ENCODE measurements at places on chromosomes 7 and 10.
A peak's percentile ranks its signal among the peaks of the same experiment; 100 is the strongest.

DNA sequence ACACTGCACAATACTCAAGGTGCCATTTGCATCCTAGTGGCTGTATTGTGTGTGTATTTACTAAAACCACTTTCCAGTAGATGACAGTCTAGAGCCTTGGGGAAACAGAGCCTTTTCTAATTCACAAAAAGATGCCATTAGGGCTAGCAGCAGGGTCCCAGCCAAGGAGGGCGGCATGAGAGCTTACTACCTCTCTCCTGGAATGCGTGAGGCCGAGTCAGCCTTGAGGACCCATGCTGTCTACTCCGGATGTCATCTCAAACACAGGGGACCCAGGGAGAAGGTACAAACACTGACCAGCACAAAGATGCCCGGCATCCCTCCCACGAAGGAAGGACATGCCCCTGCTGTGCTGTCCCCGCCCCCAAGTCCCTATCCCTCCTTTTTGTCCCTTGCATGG, 65.5 kb downstream of the CYCS start:
- DNase-seq: no peak

GRCh38 chr10:109769966-109770365, 153.3 kb downstream of the XPNPEP1 start:
- DNase-seq: no peak

DNA sequence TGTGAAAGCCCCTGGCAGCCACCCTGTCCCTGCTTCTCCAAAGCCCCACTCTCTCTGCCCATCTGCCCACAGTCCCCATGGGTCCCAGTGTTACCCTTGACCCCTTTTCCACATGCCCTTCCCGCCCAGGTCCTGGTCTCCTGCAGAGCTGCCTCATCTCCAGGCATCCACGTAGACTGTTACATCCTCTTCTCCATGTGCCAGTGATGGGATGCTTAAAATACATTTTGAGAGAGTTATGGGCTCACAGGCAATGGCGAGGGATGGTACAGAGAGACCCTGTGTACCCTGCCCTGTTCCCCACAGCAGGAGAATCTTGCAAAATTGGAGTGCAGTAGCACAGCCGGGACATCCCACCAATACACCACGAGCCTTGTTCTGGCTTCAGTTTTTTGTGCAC, 56.8 kb downstream of the GLRX3 start:
- DNase-seq: no peak

DNA sequence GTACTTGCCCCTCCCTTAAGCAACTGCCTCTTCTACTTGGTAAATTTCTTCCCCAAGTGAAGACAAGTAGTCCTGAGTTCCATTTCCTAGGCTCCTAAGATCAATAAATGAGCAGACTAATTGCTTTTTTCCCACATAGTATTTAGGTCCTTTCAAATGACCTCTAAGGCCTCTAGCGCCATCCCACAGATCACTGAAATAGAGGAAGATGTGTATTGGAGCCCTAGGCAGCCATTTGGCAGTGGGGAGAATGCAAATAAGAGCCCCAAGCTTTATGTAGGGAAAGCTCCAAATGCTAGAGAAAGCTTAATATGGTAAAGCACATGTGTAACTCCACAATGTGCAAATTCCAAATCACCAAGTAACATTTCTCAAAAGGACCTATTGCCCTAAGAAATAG, 316.5 kb upstream of the PHF14 start:
- no peak for DNase-seq

DNA sequence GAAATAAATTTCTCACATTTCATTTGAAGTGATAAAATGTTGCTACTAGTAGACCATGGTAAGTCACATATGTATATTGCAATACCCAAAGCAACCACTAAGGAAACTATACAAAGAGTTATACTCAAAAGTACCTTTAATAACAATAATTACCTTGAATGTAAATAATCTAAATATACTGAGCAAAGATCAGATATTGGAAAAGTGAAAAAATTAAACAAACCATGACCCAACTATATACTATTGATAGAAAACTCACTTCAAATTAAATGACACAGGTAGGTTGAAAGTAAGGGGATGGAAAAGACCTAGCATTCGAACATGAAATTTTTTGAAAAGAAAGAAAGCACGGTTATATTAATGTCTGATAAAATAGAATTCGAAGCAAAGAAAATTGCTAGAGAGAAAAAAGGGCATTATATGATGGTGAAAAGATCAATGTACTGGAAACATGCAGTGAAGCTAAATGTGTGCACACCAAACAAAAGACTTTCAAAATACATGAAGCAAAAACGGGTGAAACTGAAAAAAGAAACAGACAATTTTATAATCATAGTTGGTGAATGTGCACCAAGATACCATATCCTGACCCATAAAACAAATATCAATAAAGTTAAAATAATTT, 29.1 kb downstream of the TFPI2 start:
- DNase-seq: no peak

GRCh38 chr7:8433477-8434289, at the start of gene NXPH1:
NXPH1 (plus strand) TSS chr7:8433609.
- DNase-seq: peak; percentile 18

GRCh38 chr10:116686632-116687031, 55.7 kb downstream of the HSPA12A start:
- no peak for DNase-seq

- no peak for DNase-seq
Measured at GRCh38 chr7:45173596-45174327, 16.2 kb downstream of the RAMP3 start.

- DNase-seq: no peak
Measured at GRCh38 chr7:543501-544337, 24.1 kb upstream of the PDGFA start.

DNA sequence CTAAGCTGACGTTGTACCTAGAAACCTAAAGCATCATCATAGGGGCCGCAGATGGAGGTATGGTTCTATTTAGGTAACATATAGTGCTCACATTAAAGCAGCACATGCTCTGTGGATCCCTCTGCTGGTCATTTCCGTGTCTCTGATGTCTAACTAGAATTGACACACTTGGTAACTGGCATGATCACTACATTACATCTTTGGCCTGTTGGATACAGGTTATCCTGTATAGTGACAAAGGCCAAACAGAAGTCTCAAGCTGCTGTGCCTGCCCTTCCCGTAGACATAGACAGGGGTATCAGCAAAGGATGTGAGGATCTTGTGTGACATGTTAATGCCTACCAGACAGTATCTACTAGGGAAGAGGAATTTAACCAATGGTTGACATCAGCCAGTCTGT, 51.2 kb downstream of the KIF5B start:
- DNase-seq: peak; percentile 29

DNA sequence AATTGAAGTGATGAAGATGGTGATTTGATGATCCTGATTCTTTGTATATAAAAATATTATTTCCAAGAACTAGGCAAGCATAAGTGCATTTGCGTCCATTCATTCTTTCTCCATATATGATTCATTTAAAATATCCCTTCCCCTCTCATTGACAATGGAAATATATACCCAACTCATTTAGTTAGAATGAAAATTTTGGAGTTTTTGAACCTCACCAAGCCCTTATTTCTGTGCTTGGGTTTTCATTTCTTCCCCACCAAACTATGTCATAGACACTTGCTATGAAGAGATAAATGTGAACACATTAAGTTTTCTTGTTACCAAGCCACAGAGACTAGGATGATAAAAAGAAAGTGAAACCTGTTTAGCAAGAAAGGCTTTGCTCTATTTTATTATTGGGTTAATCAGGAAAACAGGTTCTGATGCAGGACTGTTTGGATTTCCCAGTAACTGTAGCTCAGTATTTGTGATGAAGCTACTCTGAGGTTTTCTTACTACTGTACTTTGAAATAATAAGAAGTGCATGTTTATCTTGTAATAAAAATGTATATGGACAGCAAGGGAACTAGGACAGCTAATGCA, 68.3 kb downstream of the ITGB1 start:
- DNase-seq: no peak

DNA sequence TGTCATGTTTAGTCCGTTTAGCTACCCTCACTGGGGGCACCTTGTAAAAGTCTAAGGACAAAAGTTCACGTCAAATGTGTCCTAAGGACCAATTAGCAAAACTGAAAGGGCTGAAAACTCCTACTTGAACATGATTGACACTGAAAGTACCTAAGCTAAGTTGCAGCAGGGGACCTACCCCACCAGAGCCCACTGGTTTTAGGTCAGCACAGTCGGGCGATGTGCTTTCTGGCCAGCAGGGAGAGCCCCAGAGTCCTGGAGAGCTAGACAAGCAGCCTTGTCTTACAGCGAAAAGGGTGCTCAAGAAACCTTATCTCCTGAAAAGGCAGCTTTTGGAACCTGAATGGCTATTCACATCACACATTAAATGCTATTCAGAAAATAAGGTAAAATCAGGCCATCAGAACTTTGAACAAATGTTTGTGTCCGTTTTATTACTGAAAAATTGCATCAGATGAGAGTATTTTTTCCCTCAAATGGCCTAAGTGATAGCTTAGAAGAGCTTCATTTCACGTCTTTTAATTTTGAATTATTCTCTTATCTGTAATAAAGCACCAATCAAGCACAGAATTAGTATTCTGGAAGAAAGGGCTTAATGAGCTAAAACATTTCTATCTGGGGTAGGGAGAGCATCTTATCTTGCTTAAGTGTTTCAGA, 52.2 kb upstream of the MKI67 start:
- no peak for DNase-seq

DNA sequence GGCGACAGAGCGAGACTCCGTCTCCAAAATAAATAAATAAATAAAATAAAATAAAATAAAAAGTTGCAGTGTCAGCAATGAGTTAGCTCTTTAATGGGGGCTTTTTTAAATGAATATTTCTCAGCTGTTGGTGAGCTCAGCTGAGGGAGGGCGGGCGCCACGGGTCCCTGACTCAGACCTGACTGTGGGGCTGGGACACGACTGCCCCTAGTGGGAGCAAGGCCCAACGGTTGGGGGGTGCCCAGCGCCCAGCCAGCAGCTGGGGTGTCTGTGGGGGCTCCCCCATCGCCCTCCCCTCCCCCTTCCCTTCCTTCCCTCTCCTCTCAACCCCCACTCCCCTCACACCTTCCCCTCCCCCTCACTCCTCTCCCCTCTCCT, 46.6 kb downstream of the PWWP2B start:
- no peak for DNase-seq

- DNase-seq: no peak
Measured at GRCh38 chr10:95335933-95336699, 45.3 kb upstream of the PDLIM1 start.

- DNase-seq: no peak
Measured at GRCh38 chr10:5566614-5567013, 41.9 kb downstream of the CALML3 start.

DNA sequence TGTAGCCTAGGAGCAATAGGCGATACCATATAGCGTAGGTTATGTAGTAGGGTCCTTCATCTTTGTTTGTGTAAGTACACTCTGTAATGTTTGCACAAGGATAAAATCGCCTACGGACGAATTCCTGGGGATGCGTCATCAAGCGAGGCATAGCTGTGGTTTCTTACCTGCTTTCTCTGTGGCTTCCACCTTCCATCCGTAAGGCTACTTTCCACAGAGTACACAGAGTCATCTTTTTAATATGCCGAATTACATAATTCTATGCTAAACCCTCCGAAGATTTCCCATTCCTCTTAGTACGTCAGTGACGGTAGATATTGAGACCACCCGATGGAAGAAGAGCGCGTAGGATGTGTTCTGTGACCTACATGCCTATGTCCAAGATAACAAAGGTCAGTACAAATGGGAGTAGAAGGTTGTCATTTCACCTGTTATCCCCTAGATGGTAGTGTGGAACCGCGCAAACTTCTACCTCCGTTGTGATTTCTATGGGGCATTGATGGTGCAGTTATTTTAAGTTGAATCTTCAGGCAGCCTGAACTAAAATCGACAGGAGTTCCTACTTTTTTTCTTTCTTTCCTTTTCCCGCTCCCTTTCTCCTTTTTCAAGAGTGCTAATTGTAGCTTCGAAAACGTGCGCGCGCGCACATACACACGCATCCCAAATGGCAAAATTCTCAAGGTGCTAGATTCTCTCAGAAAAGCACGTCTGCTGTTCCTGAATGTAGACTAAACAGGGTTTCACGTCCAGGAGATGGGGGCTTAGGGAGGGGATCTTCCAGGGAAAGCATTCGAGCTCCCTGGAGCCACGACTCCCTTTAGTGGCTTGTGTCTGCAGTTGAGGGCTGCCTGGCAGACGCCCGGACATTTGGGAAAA, 111.7 kb upstream of the MBL2 start:
- DNase-seq: peak; percentile 48

DNA sequence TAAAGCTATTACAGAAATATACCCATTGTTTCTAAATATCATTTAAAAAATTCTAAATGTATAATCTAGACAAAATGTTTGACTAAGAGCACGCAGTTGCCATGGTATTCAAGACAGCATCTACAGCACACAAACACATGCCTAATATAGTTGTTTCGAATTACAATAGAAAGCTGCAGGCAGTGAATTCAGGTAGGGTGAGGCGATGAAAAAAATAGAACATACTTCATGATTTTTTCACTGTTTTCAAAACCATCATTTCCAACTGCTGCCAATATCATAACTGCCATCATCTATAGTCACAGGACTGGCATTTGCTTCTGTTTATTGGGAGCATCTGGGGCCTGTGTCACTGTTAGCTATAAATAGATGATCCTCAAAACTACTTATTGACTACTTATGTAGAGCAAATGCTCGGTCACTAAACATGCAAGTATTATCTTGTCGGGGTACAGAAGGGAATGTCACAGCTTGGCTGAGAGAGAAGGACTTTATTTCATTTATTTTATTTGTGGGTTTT, 34.4 kb upstream of the OTUD1 start:
- DNase-seq: no peak

GRCh38 chr7:105690325-105690945, 109.1 kb upstream of the EFCAB10 start:
- DNase-seq: no peak

DNA sequence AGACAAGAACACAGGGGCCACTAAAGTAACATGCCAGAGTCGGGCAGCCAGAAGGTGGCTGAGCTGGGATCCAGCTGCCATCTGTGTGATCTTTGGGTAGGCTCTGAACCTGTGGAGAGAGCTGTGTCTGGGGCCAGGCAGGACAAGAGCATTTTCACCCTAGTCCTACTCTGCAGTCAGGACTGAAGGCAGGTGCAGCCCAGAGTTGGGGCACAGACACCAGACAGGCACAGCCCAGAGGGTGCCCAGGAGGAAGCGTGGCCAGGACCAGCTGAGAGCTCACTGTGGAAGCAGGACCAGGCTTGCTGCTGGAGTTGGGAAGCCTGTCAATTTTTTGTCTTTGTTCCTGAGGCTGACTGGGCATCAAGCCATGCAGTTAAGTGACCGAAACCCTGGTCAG, 113.6 kb downstream of the ADCY1 start:
- no peak for DNase-seq

- DNase-seq: peak; percentile 71
Measured at GRCh38 chr7:139995017-139995915, 67.5 kb downstream of the PARP12 start.

GRCh38 chr7:151891182-151891581, 14.3 kb upstream of the PRKAG2 start:
- DNase-seq: no peak

GRCh38 chr7:23593706-23594105, 3.5 kb upstream of the CCDC126 start:
- DNase-seq: no peak

- DNase-seq: no peak
Measured at GRCh38 chr10:85043207-85043606, 714.8 kb downstream of the CCSER2 start.
